ENCODE measurements at places on chromosomes 13 and 19.
A peak's percentile ranks its signal among the peaks of the same experiment; 100 is the strongest.

DNA sequence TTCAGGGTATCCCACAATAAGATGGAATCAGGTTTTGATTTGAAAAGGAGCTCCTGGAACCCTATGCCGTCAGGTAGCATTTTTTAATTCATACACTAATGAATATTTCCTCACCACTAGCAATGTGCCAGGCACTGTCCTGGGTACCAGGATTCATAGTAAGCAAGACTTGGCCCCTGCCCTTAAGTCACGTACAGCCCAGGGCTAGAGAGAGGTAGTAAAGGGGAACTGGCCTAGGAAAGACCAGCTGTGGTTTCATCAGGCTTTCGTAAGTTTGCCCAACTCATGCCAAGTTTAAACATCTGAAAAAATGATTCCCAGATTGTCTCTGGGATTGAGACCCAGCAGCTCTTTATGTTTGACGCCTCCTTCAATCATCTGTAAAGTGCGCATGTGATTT, 45.9 kb upstream of the AMER2 start:
- no peak for DNase-seq

- DNase-seq, result no peak
Observed at GRCh38 chr13:24748061-24748400, 15.9 kb upstream of the RNF17 start.

DNA sequence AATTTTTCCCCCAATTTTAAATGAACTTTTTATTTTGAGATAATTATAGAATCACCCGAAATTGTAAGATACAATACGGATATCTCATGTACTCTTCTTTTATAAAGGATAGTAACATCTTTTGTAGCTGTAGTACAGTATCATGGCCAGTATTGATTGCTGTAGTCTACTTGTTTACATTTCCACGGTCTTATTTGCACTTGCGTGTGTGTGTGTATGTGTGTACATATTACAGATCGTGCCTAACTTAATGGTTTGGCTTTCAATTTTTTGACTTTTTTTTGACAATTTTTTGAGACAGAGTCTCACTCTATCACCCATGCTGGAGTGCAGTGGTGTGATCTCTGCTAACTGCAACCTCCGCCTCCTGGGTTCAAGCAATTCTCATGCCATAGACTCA, 6.7 kb downstream of the PAN3 start:
- no peak for DNase-seq

DNA sequence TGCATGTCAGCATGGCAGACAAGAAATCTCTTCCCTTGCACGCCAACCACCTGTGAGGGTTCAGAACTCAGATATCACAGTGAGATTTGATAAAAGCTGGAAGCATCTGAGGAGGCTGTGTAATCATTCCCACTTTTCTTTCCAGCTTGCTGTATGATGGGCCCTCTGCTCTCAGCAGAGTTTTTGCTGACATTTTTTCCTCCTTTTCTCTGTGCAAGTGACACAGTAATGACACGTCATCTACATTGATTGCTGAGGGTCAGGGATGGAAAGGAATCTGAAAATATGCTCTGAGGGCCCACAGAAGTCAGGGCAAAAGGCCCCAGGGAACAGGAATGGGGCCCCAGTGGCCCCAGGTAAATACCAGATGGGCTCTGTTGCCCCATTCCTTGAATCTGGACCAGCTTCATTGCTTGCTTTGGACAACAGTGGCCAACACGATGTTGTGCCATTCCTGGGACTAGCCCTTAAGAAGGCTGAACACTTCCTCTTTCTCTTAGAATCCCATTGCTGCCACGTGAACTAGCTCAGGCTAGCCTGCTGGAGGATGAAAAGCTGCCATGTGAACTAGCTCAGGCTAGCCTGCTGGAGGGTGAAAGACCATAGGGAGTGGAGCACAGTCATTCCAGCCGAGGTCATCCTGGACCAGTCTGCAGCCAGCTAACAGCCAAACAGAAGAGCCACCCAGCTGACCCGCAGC, 68.2 kb downstream of the CACNA1A start:
- DNase-seq, result no peak

GRCh38 chr19:14072535-14073260, at the start of gene MISP3:
TSS of gene MISP3 (plus strand) at chr19:14072786. CDS start at chr19:14073310, 524 bp downstream.
- no peak for DNase-seq

DNA sequence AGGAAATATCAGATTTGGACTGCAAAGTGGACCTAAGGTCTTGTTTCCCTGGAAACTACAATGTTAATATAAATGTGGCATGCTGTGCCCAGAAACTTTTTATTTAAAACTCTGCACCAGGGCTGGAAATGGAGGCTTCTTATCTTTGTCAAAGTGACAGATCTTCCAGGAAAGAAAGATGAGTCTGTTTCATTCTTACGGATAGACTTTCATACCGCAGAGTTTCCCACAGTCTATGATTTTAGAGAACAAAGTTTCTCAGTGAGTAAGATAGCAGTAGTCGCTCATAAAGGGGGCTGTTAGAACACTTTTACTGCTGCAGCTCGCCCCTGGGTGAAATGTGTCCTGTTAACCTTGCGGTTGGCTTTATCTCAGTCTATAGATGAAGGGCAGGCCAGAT, 6.7 kb downstream of the CLEC11A start:
- no peak for DNase-seq

GRCh38 chr13:22926748-22927400, 253.9 kb upstream of the SGCG start:
- no peak for DNase-seq

GRCh38 chr19:44623080-44623479, 9.7 kb downstream of the IGSF23 start:
- DNase-seq, result no peak

- no peak for DNase-seq
Observed at GRCh38 chr19:32104850-32105235, 240.6 kb upstream of the ZNF507 start.

DNA sequence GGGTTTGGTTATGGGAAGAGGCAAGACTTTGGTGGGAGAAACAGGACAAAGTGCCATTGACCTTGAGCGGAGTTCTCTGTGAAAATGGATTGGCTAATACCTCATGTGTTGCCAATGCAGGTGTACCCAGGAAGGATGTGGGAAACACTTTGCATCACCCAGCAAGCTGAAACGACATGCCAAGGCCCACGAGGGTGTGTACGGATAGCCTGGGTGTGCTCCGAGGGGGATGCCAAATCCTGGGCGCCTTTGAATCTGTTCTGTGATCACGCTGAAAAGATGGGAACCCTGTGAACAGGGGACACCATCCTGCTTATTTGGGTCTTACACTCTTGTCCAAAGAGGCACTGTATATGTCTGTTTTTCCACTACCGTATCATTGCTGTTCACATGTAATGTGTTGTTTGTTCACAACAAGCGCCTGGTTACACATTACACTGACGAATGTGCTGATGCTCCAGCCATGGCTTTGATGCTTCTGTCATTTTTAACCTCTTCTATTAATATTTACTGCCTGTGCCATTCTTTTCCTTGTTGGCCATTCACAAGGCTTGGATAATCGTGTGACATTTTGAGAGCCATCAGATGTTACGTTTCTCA, 8.3 kb downstream of the GTF3A start:
- no peak for DNase-seq

DNA sequence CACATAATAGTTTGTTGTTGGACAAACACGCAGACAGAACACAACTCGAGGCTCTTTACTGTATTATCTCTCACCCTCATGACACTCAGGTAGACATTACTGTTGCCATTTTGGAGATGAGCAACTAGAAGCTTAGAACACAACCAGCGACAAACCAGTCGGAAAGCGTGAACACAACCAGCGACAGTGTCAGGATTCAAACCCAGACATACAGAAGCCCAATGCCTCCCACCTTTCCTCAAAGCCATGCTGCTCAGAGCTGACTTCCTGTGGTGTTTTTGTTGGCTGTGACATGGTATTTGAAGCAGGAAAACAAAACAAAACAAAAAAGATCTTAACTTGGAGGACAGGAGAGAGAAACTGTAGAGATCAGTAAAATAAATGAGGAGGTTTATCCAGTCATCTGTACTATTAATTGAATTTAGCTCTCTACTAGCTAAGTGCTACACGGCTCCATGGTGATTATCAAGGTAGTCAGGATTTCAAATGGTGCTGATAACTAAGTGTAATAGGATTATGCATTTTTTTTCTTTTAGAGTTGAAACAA, 92.1 kb downstream of the STARD13 start:
- DNase-seq, result no peak

GRCh38 chr13:93307136-93307535, 80.5 kb downstream of the GPC6 start:
- no peak for DNase-seq

DNA sequence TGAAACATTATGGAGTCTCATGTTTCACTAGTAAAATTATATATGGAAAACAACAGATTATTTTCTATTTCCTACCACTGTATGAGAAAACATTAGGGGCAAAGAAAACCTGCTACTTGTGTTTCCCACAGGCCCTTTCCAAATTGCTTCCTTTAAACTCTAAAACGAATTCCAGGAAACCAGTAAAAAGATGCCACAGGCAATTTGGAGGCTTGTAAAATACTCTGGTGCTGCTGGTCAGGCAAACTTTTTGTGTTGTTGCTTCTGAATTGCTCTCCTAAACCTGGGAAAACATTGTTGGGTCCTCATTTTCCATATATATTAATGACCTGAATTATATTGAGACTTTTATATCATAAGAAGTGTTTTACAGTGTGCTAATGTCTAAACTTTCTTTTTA, 141.5 kb downstream of the TDRD3 start:
- DNase-seq, result no peak

DNA sequence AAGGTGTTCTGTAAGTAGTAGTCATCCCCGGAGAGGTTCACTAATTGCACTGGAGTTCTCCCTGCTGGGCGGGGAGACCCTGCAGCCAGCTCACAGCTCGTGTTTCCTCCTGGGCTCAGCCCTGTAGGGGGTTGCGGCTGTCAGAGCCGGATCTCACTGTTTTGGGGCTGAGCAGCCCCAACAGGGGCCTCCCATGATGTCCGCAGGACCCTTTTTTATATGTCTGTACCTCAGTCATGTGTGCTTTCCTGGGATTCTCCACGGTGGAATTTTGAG, 130.2 kb upstream of the MCF2L start:
- DNase-seq, result no peak

DNA sequence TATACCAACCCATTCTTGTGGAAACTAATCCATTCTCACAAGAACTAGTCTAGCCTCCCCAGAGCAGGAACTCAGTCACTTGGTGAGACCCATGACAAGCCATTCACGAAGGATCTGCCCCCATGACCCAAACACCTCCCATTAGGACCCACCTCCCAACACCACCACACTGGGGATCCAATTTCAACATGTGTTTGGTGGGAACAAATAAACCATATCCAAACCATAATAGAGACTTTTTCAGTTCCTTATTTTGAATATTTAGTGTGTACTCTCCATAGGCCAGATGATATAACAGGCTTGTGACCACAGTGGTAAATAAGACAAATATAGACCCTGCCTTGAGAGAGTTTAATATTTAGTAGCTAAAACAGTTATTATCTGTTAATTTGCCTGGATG, 227.5 kb upstream of the SERP2 start:
- DNase-seq, result no peak

DNA sequence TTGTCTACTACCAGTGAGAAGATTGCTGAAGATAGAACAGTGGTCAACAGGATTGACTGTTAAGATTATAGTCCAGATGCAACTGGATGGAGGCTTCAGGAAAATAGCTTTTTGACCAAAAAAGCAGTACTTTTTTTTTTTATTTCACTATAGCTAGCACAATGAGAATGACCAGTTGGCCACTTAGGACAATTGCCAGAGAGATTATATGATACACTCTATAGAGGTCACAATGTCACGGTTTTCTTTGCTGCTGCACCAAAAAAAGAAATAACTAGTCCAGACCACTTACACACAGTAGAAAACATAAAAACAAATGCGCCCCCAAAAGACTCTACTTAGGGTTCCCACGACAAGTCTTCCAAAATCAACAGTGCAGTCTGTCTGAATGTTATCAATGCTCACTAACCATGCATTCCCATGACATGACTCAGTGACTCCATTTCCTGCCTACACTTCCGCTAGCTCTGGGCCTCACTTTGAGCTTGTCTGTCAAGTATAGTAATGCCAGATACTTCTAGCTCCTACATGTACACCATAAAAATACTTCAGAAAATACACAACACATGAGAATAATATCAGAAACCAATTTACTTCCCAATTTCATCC, 209.1 kb upstream of the STARD13 start:
- no peak for DNase-seq

DNA sequence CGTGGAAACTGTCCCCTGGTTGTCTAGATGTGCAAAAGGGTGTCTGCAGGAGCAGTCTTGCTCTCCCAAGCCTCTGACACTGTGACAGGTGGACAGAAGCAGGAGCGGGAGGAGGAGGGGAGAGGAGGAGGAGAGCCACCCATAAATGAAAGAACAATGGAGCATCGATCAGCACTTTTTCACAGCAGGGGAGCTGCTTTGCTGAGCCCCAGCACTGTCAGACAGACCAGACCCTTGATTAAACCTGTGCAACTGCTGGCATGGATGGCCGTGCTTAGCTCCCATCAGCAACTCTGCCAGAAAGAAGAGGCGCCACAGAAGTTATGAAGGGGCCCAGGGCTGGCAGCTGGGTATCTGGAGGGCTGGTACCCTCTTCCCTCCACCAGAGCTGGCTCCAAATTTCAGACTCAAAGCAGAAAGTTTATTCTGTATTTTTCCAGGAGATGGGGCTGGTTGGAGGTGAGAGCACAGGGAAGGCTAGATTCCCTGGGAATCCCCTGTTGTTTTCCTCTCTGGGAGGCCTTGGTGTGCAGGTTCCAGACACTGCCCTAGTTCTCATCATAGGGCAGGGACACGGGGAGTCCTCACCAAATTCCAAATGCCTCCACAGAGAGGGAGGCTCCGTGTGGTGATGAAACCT, 1192.2 kb downstream of the UQCRFS1 start:
- no peak for DNase-seq

- no peak for DNase-seq
Observed at GRCh38 chr13:112690283-112690929, 568 bp downstream of the ATP11A start.

- DNase-seq, result no peak
Observed at GRCh38 chr19:42532891-42533290, 4.6 kb upstream of the CEACAM1 start.

GRCh38 chr13:60654415-60654814, 257.4 kb downstream of the TDRD3 start:
- DNase-seq, result peak; percentile 9

DNA sequence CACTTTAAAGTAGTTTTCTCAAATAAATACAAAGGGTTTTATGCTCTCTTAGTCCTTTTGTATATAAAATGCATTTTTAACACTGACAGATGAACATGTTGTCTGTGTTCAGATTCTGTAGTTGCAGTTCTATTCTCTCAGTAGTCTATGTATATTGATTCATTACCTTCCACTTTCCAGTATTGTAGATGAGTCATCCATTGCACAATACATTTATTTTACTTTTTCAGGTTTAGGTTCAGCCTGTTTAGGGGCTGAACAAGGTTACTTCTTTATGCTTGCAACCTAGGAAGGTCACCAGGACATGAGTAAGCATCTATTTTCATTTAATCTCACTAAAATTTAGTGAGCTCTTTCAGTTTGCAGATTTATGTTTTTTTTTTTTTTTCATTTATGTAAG, 173.6 kb downstream of the NALCN start:
- DNase-seq, result no peak

- no peak for DNase-seq
Observed at GRCh38 chr19:43468354-43469159, 3.1 kb upstream of the LYPD3 start.

Measured in amygdala (tissue), 56 donors.